ENCODE measurements at places on chromosomes 2 and 18. TPM values are rescaled to one million over a fixed set of nuclear protein-coding genes. Genes with fewer than 3 reads are reported as not detected.

- no peaks in the 10 kb centered on the region for H3K36me3 ChIP-seq
- H3K27me3 ChIP-seq, result no peaks in the 10 kb centered on the region
- DNase-seq, result no peak
- H3K4me1 ChIP-seq, result peaks cover 40% of the 10 kb centered on the region
Observed at GRCh38 chr2:40283111-40283909, 168.6 kb downstream of the SLC8A1 start.

GRCh38 chr2:196403471-196403870, 232.1 kb upstream of the STK17B start:
- no peaks in the 10 kb centered on the region for H3K36me3 ChIP-seq
- no peaks in the 10 kb centered on the region for H3K4me1 ChIP-seq
- no peaks in the 10 kb centered on the region for H3K27me3 ChIP-seq
- H3K4me3 ChIP-seq, result no peak overlapping the region

The IRS1 gene
- 26.2 TPM for total RNA-seq

The ZSWIM2 gene
- total RNA-seq, result not detected

All from sigmoid colon (tissue), 7 donors.